NCI-H2227 treated with DMSO at 0.1 percent for 48 hours (cell line): ENCODE measurements at places on chromosomes 3 and 15.
A peak's percentile ranks its signal among the peaks of the same experiment; 100 is the strongest.

DNA sequence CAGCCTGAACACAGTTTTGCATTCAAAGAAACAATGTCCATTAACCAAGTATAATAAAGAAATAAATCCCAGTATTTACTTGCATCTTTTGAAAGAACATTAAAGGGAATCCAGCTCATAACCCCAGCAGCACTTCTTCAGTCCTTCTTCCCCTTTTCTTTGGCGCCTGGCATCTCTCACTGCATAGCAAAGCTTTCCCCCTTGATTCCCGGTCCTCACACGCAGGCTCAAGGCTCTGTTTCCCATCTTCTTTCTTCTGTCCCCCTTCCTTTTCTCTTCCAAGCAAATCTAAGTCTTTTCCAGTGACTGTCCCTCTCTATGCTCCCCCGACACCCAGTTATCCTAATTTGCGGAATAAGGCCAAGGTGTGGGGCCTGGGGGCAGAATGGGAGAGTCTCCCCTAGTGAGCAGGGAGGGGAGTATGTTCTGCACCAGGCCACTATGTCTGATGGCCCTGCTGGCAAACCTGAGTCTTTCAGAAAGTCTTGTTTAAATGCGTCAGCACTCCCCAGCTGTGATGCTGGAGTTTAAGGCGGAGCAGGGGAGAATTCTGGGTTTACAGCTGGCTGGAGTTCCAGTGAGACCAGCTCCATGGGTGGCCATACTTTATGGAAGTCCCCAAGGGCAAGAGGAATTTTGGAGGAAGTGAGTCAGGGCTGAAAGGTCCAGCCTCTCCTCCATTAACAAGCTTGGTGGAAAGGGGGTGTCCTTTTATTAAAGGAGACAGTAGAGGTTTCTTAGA is 42.1 kb downstream of the GOLGA6A start:
- no peak for DNase-seq

DNA sequence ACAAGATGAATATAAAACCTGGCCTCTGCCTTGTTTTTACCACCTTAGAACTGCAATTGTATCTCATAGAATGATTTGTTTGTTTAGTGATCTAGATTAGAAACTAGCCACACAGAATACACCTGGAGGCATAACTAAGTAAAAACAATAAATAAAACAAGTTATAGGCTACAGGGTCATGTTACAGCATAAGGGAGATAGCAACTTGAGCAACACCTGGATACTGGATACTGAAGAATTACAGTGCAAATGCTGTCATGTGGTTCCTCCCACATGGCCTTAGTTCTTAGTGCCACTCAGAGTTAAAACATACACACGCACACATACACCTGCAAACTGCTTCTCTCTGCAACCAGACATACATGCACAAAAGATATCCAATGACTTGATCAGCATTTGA is 563.4 kb upstream of the DPPA4 start:
- DNase-seq: no peak

- no peak for DNase-seq
Measured at GRCh38 chr3:70393881-70394612, 81.6 kb upstream of the MDFIC2 start.

DNA sequence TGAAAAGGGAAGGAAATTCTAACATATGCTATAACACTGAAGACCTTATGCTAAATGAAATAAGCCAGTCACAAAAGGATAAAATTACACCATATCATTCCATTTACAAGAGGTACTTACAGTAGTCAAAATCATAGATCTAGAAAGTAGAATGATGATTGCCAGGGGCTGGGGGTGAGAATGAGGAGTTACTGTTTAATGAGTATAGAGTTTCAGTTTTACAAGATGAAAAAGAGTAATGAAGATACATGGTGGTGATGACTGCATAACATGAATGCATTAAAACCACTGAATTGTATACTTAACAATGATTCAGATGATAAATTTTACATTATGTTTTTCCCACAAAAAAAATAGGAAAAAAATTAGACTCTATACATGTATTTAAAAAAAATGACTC is 152.6 kb downstream of the SCAPER start:
- no peak for DNase-seq

DNA sequence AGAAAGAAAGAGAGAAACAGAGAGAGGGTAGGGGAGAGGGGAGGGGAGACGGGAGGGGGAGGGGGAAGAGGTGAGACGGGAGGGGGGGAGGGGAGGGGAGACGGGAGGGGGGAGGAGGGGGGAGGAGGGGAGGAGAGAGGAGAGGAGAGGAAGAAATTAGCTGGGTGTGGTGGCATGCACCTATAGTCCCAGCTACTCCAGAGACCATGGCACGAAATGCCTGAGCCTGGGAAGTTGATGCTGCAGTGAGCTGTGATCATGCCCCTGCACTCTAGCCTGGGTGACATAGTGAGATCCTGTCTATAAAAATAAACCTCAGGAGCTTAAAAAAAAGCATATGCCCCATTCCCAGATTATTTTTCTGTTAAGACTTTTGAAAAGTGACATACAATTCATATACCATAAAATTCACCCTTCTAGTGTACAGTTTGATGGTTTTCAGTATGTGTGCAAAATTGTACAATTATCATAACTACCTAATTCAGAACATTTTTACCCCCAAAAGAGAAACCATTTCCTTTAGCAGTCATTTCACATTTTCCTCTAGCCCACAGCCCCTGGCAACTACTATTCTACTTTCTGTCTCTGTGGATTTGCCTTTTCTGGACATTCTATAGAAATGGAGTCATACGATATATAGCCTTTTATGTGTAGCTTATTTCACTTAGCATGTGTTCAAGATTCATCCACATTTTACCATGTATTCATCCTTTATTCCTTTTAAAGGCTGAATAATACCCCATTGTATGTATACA is 699.6 kb downstream of the FHIT start:
- no peak for DNase-seq

DNA sequence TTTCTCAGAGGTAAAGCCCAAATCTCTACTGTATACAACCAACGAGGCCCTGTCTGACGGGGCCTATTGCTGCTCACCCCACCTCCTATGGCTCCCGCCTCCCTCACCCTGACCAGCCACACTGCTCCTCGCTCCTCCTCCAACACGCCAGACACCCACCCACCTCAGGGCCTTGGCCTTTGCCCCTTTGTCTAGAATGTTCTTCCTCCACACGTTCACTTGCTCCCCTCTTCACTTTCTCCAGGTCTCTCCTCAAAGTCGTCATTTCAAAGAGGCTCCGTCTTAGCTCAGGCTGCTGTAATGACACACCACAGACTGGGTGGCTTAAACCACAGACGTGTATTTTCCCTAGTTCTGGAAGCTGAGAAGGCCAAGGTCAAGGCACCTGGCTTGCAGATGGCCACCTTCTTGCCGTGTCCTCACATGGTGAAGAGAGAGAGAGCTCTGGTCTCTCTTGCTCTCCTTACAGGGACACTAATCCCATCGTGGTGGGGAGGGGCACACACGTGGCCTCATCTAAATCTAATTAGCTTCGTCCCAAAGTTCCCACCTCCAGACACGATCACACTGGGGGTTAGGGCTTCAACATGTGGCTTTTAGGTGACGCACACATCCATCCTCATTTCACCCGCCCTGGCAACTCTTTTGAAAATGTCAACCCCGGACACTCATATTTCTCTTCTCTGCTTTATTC is 98.2 kb downstream of the TLE3 start:
- no peak for DNase-seq

GRCh38 chr3:57978316-57978715 is 29.9 kb upstream of the FLNB start:
- no peak for DNase-seq

DNA sequence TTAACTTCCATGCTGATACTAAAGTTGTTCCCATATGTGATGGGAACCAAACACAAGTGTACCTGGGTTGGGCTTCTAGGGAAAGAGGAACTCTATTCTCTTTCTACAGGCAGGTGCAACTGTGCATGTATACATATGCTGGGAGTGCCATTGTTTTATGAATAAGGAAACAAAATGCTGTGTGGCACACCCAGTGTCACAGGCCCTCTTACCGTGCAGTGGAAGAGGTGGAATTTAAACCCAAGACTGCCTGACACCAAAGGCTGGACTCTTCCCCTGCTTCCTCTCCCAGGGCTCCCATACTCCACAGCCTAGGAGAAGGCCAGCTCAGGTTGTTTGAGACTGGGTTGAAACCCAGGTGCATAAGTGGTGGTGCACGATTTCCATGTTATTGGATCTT is 1.9 kb upstream of the FETUB start:
- DNase-seq: no peak

- no peak for DNase-seq
Measured at GRCh38 chr3:100002599-100003350, 111.5 kb downstream of the FILIP1L start.

GRCh38 chr15:84727429-84727828 is 11.5 kb upstream of the SEC11A start:
- DNase-seq: no peak

DNA sequence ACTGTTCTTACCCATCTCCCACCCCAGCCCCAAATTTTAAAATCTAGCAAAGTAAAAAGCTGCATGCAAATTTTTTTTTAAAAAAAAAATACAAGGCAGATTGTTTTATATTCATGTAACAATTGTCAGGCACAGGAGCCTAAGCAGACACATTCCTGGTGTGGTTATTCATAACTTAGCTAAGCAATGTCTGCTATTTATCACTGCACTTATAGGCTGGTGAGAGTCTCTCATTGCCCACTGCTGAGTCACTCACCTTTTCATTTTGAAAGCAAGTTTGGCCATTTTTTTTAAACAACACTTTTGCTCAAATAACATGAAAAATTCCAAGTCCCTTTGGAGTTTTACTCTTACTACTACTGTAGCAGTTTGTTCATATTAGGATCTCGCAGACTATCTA is 413.9 kb downstream of the RBMS3 start:
- no peak for DNase-seq

- DNase-seq: no peak
Measured at GRCh38 chr3:100635273-100635701, 25.9 kb downstream of the ADGRG7 start.

DNA sequence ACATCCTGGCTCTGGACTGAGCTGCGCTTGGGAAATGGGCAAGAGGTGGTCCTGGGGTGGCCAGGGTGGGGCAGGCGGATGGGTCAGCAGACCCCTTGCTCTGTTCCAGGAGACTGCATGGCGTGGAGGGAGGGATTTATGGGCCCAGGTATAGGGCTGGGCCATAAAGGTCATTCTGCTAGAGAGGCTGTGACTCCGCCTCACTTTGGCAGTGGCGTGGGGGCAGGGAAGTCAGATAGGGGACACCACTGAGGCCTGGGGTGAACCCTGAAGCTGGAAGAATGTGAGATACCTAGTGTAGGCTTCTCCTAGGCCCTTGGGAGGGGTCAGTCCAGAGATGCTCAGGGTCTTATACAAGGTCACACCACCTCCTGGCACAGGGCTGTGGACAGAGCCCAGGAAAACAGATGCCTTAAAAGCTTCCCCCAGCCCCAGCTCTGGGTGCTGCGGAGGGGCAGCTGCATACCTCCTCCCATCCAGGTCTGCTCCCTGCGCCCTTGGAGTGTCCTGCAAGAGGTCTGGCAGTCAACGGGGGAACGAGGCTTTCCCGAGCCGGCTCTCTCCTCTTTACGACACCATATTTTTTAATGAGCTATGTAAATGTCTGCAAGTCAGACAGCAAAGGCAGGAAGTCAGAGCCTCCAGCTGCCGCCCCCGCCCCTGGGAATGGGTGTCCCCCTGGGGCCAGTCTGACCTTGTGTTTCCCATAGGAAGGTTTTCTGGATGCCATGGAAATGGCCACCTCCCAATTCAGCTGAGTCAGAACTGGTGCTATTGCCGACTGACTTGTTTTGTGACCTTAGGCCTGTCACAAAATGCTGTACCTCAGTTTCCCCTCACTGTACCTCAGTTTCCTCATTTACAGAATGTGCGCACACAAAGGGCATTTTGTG is 26.3 kb downstream of the LINGO1 start:
- no peak for DNase-seq

DNA sequence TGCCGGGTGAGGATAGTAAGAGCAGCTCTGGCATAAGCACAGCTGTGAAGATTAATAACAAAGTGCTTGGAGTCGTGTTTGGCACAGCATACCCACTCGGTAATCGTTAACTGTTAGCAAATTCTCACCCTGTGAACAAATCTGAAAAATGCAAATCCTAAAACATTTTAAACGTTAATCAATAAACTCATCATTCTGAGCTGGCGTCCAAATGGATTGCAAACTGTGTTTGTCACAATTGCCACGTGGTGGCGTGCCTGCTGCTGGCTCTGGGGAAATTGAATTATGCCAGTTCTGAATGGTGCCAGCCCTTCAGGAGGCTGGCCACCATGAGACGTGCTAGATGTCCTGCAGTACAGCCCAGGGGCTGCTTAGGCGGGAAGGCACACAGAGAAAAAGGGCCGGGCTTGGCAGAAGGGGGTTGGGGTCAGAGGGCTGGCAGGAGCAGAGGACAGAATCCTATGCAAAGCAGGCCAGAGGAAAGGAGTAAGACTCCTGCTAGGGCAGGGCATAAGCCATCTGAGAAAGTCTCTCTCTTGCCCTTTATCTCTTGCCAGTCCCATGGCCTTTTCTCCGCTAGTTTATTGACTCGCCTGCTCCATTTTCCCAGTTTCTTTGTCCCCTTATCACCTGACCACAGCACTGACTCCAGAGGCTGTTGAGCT is 22.1 kb upstream of the POLG start:
- no peak for DNase-seq

- DNase-seq: peak; percentile 8
Measured at GRCh38 chr15:101288905-101289513, 6.0 kb downstream of the SNRPA1 start.

DNA sequence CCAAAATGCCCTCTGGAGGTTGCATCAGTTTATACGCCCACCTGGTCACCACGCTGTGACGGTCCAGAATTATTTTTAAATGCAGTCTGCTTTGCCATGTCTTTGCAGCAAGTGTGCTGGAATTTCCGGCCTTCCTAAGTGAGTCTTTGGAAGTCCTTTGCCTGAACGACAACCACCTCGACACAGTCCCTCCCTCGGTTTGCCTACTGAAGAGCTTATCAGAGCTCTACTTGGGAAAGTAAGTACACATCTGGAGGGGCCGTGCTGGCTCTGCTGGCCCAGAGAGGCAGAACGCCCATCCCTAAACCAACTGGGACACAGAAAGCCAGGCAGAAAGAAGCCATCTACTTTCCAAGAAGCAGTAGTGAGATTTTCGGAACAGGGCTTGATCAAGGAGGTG is 101.8 kb downstream of the LRRK1 start:
- no peak for DNase-seq

GRCh38 chr3:65409176-65409569 is 629.5 kb downstream of the MAGI1 start:
- DNase-seq: peak; percentile 1

DNA sequence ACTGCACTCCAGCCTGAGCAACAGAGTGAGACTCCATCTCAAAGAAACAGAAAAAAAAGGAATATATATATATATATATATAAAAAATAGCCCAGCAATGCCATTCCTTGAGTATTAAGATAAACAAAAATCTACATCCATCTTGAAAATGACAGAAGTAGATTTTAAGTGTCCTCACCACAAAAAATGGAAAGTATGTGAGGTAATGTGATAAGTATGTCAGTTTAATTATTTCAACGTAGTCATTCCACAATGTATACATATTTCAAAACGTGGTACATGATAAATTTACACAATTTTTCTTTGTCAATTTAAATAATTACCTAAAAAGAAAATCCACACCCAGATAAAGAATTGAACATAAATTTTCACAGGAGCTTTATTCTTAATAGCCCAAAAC is 54.9 kb downstream of the HCN4 start:
- no peak for DNase-seq
